GM13976 (cell line): ENCODE measurements at places on chromosomes 5 and 9.

GRCh38 chr9:70263421-70263820 lies 4.6 kb downstream of the SMC5 start:
- DNase-seq = no peak

DNA sequence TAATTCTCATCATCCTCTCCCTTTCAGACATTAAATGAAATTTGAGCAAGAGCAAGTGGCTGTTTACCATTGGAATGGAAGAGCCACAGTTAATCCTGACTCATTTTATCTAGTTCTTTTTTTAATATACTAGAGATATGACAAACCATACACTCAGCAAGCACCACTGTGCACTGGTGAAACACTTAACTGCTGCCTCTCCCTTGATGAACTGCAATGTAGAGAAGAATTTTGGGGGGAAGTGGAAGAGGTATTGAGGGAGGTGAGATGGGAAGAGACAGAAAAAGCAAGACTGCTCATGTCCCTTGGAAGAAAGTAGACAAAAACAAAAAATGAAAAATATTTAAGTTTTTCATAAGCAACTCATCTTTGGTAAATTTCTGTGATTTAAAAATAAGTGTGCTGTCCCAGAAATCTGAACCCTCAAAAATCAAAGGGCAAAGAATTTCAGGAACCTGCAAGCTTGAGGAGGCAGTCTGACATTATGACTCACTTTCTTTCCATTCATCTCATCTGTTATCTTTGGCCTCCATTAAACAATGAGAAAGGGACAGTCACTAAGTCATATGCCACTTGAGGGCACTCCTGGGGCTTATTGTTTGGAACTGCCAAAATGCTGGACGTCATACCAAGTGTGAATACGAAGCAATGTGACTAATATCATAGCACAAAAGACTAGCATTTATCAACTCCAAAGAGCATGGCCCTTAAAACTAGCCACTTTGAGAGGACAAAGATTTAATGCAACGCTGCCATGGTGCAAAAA lies 566.8 kb upstream of the DMAC1 start:
- no peak for DNase-seq

DNA sequence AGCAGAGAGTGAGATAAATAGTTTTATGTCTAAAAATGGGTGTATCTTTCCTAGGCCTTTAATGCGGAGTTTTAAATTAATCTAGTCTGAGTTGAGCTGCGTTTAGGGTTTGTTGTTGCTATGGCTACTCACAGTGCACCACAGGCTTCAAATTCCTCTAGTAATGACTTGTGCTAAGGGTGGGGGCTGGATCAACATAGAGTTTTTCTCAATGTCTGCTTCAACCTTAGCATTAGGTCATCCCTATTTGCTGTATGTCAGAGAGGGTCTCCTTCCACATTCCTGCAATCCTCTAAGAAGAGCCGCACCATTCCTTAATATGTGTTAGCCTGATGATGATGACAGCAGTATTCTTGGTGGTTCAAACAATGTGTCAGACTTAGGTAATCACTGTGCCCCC lies 465.6 kb upstream of the KIF2A start:
- no peak for DNase-seq

DNA sequence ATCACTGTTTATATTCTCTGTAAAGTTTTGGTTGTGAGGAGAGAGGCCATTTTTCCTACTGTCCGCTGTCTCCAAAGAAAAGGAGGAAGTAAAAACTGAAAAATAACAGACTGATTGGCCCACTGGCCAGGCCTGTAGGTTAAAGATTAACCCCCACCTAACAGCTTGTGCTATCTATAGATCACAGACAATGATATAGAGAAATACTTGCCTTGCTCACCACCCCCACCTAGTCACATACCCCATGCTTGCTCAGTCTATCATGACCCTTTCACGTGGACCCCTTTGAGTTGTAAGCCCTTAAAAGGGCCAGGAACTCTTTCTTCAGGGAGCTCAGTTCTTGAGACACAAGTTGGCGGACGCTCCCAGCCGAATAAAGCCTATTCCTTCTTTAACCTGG lies 357.4 kb downstream of the PRDM9 start:
- DNase-seq = no peak

GRCh38 chr9:83043597-83043996 lies 19.3 kb downstream of the RASEF start:
- no peak for DNase-seq

DNA sequence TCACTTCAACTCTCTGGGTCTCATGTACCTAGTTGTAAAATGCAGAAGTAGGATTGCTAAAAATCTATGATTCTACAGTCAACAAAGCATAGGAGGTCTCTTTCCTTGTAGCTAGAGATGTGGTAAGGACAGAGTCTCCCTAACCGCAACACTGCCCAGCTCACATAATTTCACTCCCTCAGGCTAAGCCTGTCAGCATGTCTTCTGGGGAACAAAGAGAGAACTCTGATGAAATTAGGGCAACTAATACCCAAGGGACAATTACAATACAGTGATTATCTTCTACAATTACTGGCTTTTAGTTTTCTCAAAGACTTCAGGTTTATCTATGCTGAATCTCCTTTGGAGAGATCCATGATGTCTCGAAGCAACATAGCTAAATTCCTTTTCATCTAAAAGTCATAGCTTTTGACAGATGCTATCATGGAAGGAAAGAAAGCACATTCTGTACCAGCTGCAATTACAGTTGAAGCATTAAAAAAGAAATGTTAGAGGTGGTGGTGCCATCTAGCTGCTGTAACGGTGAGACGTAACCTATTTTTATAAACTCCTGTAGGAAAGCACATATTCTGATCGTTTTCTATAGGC lies 141.1 kb upstream of the TARS1 start:
- peak; percentile 15 for DNase-seq

- peak; percentile 30 for DNase-seq
These were observed 75.3 kb upstream of the IL12B start for GRCh38 chr5:159405611-159406031.

DNA sequence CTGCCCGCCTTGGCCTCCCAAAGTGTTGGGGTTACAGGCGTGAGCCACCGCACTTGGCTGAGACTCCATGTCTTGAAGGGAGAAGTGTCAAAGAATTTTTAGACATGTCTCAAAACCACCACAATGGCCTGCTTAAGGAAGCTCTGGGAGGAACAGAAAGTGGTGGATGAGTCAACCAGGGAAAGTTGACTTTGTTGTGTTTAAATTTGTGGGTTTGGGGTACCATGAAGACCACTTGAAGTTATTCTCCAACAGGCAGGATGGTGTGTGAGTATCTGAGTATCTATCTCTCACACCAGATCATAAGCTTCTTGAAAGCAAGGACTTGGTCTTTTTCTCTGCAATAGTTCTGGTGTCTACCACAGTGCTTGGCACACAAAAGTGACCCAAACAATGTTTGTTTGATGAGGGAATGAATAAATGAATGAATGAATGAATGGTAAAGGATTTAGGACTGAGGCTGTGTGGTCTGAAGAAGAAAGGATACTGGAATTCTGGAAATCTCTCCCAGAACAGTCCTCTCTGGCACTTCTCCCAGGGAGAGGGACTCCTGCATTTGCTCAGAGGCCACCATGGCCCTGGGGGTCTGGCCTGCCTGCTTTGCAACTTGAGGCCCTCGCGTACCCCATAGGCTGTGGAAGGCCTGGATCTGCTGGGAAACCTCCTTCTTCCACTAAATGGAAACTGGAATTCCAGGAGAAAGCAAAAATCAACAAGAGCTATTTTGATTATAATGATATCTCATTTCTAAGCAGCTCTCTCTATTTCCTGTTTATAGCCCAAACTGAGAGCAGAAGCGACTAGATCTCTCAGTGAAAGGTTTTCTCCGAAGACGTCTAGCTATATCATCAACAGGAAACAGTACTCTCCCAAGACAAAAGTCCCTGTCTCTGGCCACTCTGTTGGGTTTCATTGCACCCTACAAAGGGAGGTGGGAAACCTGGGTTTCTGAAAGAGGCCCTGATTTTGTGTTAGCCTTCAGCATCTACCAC lies 187.9 kb downstream of the PALM2AKAP2 start:
- peak; percentile 41 for DNase-seq

DNA sequence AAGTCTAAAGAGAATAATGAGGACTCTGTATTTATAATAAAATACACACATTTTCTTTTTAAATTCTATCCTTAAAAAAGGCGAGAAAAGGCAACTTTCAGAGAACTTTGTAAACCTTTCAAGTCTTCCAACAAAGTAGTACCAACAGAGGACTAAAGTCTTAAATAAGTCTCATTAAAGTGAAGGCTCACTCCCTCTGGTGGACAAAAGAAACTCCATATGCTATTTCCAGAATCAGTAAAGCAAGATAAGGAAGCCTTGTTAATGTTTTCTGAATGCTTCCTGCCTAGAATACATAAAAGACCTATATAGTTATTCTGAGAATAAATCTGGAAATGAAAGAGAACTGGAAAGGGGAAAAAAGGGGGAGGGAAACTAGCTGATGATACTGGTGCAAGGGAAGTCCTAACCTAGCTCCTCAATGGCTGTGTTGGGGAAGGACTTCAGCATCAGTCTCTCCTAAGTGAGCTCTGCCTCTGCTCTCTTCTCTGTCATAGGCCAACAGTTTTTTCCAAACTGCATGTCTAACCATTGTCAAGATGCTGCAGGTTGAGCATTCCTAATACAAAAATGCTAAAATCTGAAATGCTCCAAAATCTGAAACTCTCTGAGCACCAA lies 7.2 kb downstream of the HMGCS1 start:
- DNase-seq = peak; percentile 34

DNA sequence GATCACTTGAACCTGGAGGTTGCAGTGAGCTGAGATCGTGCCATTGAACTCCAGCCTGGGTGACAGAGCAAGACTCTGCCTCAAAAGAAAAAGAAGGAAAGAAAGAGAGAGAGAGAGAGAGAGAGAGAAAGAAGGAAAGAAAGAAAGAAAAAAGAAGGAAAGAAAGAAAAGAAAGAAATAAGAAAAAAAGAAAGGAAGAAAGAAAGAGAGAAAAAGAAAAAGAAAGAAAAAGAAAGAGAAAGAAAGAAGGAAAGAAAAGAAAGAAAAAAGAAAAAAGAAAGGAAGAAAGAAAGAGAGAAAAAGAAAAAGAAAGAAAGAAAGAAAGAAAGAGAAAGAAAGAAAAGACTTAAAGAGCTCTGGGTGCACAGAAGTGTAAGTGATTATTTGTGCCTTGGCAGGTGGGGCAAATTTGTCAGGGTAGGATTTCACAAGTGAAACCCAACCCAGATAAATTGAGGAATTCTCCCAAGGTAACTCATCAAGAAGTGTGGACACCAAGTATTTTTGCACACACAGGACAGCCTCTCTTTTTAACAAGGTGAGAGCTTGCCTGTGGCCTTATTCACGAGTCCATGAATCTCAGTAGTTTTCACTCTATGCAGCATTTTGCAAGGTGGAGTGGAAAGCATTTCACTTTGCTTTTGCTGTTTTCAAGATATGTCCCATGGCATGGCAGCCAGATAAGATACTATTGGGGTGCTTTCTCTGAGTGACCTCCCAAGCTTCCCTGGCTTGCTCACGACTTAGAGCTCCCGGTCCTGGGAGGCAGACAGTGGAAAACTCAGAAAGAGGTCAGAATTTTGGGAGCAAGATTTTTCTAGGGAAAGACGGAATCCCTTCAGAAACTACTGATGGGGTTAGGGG lies 57.8 kb downstream of the C9orf153 start:
- no peak for DNase-seq

DNA sequence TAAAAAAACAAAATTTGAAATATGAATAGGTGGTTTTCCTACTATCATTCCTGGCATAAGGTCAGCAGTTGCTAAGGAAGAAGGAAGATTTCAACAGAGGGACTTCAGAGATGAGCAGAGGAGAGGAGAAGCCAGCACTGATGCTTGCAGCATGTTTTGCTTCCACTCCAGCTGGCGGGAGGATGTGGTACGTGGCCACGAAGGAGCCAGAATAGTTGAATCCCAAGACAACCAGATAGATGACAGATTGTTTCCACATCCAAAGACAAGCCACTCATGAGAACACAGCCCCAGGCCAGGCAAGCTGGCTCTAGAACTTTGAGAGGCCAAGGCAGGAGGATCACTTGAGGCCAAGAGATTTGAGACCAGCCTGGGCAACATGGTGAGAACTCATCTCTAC lies 15.1 kb downstream of the TIMD4 start:
- DNase-seq = no peak

- no peak for DNase-seq
These were observed 216.5 kb downstream of the SEC61B start for GRCh38 chr9:99438596-99438995.

GRCh38 chr5:181041043-181041442 lies 977 bp downstream of the BTNL9 start:
- no peak for DNase-seq
